Posterior vena cava (tissue), 2 donors: ENCODE measurements at places on chromosomes 5 and 9. TPM values are rescaled to one million over a fixed set of nuclear protein-coding genes. Genes with fewer than 3 reads are reported as not detected.

The CD72 gene
- 2.8 TPM for total RNA-seq

The F2RL1 gene
- 1.1 TPM for total RNA-seq

The PCDHGB2 gene
- total RNA-seq = 5.2 TPM

The ROPN1L gene
- total RNA-seq = 0.67 TPM

The PRRX2 gene
- 22.9 TPM for total RNA-seq

The C9orf153 gene
- total RNA-seq = 0.28 TPM

The AQP7 gene
- 4.6 TPM for total RNA-seq

The CAPSL gene
- total RNA-seq = not detected

The OSMR gene
- 149 TPM for total RNA-seq

The CDC20B gene
- total RNA-seq = not detected

The GRIN3A gene
- 0.14 TPM for total RNA-seq

The KCNV2 gene
- total RNA-seq = not detected

The INSL6 gene
- not detected for total RNA-seq

DNA sequence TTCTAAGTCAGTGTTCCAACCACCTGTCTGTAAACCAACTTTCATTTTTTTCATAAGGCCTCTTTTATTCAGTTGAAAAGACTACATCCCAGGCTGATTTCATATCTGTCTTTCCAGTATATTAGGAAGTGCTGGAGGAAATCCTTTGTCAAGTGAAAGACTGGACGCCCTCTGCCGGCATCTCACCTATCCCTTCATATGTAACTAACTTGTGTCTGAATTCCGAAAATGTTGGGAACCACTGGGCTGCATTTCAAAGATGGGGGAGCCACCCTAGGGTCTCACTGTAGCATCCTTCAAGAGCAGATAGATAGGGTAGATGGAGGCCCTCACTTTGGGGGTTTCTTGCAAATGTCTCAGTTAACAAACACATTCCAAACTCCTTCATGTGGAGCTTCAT, 569.8 kb downstream of the CTNND2 start:
- no peak for DNase-seq

- no peak for DNase-seq
These were observed 39.0 kb upstream of the TARS1 start for GRCh38 chr5:33401482-33402390.

GRCh38 chr9:112061152-112061740, 113.9 kb downstream of the SUSD1 start:
- peak; percentile 88 for DNase-seq

- no peak for DNase-seq
These were observed 13.8 kb upstream of the SNX2 start for GRCh38 chr5:122761115-122761514.

DNA sequence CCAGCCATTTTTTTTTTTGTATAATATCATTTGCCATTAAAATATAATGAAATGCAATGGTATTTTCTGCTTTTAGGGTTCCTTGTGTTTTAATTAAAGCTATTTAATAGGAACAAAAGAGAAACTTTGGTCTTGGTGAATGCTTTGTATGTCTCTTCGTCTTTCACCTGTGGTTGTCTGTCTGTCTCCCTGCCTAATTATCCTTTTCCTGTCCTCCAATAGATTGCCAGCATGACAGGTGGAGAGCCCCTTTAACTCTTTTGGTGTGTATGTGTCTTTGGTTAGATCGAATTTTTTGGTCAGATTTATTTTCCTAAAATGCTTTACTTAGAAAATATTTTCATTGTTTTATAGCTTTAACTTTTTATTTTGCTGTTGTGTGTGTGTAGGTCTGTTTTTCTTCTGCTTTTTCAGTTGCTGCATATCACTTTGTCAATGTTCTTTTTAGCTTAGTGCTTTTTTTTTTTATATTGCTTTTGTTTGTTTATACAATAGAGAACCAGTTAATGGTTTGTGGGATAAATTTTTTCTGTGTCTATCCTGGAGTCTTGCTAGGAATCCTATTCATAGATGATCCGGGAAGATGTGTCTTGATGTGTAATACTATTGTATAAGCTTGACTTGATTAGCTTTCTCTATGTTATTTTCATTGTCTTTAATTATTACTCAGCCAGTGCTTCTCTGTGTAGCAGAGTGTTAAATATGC, 8.6 kb downstream of the CHMP5 start:
- DNase-seq = no peak

GRCh38 chr5:89930591-89931392, 478.8 kb downstream of the CETN3 start:
- no peak for DNase-seq

GRCh38 chr5:160602744-160603143, 181.1 kb downstream of the PTTG1 start:
- no peak for DNase-seq

DNA sequence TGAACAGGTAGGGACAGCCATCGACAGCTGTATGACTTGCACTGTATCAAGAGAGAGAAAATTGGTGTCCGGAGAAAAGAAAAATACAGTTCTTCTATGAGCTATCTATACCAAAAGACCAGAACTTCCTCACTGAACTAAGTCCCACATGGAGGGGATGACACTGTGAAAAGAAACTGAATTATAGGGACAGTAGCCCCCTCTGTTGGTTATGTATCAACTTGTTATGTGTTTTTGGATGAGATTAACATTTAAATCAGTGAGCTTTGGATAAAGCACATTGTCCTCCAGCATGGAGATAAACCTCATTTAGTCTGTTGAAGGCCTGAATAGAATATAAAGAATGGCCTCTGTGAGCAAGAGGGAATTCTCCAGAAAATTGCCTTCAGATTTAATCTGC, 176.6 kb upstream of the SH3GL2 start:
- DNase-seq = no peak

DNA sequence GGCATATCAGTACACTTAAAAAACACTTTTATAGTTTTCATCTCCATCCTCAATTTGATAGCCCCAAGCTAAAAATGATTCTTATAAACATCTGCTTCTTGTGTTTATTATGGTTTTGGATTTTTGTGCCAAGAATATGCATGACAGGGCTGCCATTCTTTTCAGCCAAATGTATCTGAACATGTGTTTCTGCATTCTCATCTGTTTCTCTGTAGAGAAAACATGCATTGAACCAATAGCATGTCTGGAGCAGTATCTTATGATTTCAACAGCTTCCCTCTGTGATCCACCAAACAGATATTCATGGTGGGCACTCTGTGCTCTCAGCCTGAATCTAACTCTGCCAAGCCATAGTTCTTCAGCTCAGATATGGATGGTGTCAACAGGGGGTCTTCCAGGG, 99.3 kb upstream of the ERCC6L2 start:
- DNase-seq = no peak

DNA sequence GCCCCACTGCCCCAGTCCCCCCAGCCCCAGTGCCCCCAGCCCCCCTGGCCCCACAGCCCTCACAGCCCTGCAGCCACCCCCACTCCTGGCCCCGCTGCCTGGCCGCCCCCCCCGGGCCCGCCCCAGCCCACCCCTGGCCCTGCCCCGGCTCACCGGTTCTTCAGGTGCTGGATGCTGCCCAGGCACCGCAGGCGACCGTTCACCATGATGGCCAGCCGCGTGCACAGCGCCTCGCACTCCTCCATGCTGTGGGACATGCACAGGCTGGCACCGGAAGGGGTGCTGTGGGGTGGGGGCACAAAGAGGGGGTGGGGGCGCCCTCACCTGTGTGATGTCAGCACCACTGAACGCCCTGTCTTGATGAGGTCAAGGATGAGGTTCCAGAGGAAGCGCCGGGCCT, 12.8 kb upstream of the CLIC3 start:
- DNase-seq = no peak

DNA sequence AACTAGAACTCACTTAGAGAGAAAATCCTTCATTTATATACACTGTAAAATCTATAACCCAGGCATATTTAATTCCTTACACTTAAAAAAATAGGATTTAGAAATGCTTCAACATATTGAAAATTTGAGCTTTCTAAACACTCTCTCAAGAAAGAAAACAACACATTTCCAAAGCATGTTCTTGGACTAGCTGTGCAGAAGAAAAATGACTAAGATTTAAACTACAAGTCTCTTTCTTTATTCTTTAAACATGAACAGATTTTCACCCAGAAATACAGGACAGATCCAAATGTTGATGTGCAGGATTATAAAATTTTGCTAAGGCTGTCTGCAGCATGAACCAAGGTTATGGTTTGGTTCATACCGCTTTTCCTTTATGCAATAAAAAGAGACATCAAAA, 77.7 kb upstream of the TUSC1 start:
- no peak for DNase-seq

DNA sequence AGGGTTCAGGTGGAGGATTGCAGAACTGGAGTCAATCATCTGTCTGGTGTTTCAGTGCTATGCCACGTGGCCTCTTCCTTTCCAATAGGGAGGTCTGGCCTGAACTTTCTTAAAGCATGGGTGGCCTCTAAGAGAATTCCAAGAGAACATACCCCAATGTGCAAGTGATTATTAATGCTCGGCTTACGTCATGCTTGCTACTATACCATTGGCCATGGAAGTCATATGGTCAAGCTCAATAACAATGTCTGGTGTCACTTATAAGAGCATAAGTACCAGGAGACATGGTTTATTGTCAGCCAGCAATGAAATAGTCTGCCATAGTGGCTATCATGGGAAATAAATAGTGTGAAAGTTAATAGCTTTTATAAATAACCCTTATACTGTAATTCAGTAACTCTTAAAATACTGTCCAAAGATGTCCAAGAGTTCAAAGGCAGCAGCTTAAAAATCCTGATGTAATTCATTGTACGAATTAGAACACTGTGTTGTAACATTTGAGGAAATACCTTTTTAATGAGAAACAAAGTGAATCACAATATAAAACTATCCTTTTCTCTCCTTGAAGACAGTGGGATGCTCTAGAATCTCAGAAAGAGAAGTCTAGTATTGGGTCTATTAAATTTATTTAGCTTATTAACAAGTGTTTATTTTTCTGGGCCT, 355.4 kb upstream of the PRR16 start:
- DNase-seq = no peak

DNA sequence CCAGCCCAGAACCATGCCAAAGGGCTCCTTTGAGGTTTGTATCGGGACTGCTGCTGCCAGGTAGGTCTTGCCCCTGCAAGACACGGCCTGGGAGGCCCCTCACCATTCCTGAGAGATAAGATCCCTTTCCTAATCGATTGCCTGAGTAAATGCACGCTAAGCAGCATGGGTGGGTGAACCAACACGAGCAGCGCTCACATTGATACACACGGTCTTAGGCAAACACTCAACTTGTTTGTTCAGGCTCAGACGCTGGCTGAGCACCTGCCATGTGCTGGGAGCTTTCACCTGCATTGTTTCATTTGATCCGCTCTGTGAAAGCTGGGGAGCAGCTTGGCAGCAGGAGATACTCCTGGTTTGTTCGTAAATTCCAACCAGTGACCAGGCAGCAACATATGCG, 76.9 kb upstream of the NEURL1B start:
- DNase-seq = no peak

- no peak for DNase-seq
These were observed 133.5 kb upstream of the DAP start for GRCh38 chr5:10894445-10895054.

- DNase-seq = no peak
These were observed 140.1 kb downstream of the NR3C1 start for GRCh38 chr5:143263272-143263810.

DNA sequence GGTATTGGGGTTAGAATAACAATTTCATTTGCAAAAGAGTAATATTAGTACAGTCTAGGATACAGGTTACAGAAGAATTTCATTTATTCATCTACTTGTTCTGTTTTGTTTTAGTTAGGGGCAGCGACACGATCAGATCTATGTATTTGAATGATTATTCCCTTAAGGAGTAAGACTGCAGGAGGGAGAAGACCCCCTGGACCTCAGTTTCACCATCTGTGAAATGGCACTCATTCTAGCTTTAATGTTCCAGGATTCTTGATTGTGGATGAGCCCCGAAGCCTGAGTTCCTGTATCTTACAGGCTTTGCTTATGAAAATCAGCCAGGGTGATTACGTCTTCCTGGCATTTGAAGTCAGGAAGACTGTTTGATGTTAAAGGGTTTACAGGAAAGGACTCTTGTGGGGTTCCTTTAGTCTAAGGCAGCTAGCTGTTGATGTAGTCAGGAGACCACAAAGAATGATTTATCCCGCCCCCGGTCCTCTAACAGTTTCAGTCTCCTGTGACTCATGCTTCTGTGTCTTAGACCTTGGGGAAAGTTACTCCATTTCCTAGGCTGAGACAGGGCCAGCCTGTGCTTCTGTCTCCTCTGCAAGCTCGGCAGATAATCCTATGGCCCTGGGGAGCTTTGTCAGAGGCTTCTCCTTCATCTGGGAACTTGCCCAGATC, 11.5 kb downstream of the SMIM3 start:
- peak; percentile 84 for DNase-seq

DNA sequence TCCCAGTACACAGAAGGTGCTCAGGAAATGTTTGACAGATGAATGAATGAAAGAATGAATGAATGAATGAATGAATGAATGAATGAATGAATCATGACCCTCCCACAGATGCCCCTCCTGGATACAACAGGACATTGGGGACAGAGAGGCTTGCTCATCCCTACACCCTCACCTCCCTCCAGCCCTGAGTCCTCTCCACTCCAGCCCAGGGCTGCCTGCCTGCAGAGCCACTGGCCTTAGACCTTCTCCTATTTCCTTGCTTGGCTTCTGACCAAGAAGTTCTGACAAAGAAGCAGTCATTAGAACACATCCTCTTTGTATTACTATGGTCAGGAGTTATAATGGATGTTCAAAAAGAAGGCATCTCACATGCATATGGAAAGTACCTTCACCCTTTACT, 240.7 kb upstream of the DAPK1 start:
- no peak for DNase-seq

DNA sequence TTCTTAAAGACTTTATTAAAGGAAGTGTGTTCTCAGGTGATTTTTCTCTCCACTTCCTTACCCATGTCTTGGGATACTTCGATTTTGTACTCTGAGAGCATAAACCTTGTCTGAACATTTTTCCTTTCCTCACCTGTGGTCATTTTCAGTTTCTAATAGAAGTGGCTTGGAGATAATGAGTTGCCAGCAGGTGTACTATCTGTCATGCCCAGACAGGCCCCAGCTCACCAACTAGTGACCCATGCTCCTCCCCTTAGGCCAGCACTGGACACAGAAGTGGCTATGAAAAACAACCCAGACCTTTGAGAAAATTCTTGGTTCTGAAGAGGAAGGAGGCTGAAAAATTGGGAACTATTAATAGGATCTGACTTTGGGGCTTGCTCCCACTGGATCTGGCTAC, 49.2 kb upstream of the SMIM32 start:
- no peak for DNase-seq

- DNase-seq = no peak
These were observed 99.5 kb upstream of the FBXL17 start for GRCh38 chr5:108481355-108481931.

- DNase-seq = no peak
These were observed 499.0 kb downstream of the ACTL7B start for GRCh38 chr9:108356806-108357205.
